PC-3 (cell line): ENCODE measurements at places on chromosomes 6 and 20. TPM values are rescaled to one million over a fixed set of nuclear protein-coding genes. Genes with fewer than 3 reads are reported as not detected.

GRCh38 chr6:49911252-49911651 lies 44.9 kb upstream of the CRISP1 start:
- no peak for DNase-seq
- H3K4me3 ChIP-seq: no peak overlapping the region
- H3K36me3 ChIP-seq: no peaks in the 10 kb centered on the region
- no peaks in the 10 kb centered on the region for H3K4me1 ChIP-seq
- peaks cover 20% of the 10 kb centered on the region for H3K27me3 ChIP-seq

GRCh38 chr20:3563548-3564177 lies 92.8 kb downstream of the ATRN start:
- H3K27ac ChIP-seq: no peak overlapping the region
- H3K4me1 ChIP-seq: peaks cover 16% of the 10 kb centered on the region
- H3K36me3 ChIP-seq: no peaks in the 10 kb centered on the region; the same call in none of the 2 replicates
- DNase-seq: peak; percentile 73
- no peak overlapping the region for H3K4me3 ChIP-seq

- no peaks in the 10 kb centered on the region for H3K4me1 ChIP-seq
- DNase-seq: no peak
- H3K4me3 ChIP-seq: no peak overlapping the region
- H3K27ac ChIP-seq: no peak overlapping the region
- no peaks in the 10 kb centered on the region for H3K36me3 ChIP-seq
- no peaks in the 10 kb centered on the region for H3K27me3 ChIP-seq
These were observed 483.8 kb upstream of the CDH4 start for GRCh38 chr20:60768216-60768615.

DNA sequence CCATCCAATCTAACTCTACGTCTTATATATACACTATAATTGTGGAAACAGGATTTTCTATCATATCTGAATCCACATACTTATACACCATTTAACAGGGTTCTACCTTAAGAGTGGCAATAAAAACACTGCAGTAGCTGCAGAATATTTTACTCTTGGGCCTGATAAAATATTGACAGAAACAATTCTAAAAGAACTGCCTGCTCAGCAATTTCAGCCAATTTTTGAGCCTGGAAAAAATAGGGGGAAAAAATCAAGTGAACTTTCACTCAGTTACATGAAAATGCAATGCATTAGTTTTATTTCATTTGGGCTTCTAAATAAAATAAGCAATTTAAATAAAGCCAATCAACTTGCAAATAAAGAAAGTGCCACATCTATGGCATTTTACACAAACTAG lies 246.5 kb upstream of the RUNX2 start:
- H3K36me3 ChIP-seq: no peaks in the 10 kb centered on the region
- H3K27me3 ChIP-seq: no peaks in the 10 kb centered on the region
- DNase-seq: no peak
- no peaks in the 10 kb centered on the region for H3K4me1 ChIP-seq
- no peak overlapping the region for H3K27ac ChIP-seq

DNA sequence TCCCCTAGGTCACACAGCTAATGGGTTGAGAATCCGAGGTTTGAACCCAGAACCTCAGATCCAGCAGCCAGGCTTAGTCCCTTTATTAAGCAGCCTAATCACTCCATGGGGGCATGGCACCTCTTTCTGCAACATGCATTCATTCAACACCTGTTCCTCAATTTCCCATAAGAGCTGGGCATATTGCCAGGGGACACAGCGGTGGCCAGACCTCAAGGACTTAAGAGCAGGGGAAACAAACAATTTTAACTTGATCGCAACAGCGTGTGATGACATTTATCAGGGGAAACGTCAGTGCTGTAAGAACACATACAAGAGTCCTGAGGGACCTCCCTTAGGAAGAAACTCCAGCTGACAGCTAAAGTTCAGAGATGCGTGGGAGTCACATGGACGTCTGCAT lies 267.4 kb upstream of the CDH4 start:
- no peak overlapping the region for H3K4me3 ChIP-seq
- no peaks in the 10 kb centered on the region for H3K36me3 ChIP-seq
- no peaks in the 10 kb centered on the region for H3K27me3 ChIP-seq
- no peak overlapping the region for H3K27ac ChIP-seq
- no peak for DNase-seq

DNA sequence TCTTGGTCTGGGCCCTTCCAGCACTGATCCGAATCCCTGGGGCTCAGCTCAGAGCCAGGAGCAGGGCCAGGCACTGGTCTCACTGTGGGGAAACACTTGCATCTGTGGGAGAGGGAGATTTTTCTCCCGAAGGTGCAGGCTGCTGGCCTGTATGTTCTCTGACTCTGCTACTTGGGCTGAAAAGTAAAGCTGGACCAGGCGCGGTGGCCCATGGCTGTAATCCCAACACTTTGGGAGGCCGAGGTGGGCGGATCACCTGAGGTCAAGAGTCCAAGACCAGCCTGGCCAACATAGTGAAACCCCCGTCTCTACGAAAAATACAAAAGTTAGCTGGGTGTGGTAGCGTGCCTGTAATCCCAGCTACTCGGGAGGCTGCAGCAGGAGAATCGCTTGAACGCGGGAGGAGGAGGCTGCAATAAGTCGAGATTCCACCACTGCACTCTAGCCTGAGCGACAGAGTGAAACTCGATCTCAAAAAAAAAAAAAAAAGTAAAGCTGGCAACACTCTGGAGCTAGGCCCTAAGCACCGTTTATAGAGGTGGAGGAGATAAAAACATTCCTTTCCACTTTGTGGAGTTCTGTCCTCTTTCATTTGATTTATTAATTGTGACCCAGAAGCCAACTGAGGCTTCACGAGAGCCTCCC lies 41.7 kb downstream of the JPH2 start:
- H3K4me3 ChIP-seq: no peak overlapping the region
- no peaks in the 10 kb centered on the region for H3K27me3 ChIP-seq
- no peak for DNase-seq
- H3K27ac ChIP-seq: no peak overlapping the region

DNA sequence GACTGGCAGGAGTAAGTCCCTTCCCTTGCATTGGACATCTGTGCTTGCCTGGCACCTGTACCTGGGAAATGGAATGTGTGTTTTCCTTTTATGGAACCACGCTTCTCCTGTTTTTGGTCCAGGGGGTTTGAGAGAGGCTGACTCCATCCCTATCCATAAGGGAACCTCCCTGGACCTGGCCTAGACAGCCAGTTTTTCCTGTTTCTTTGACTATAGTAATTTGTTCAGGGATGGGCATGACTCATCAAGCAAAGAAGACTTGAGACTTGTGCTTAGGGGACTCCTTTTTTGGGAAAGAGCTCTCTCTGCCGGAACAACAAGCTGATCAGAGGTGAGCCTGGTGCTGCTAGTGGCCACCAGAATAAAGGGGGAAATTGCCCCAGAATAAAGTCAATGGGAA lies 393.8 kb downstream of the CDH26 start:
- H3K27ac ChIP-seq: no peak overlapping the region
- no peak overlapping the region for H3K4me3 ChIP-seq
- H3K36me3 ChIP-seq: no peaks in the 10 kb centered on the region
- no peaks in the 10 kb centered on the region for H3K4me1 ChIP-seq

- H3K27ac ChIP-seq: no peak overlapping the region
- no peaks in the 10 kb centered on the region for H3K36me3 ChIP-seq
- no peak overlapping the region for H3K4me3 ChIP-seq
- peaks cover 13% of the 10 kb centered on the region for H3K27me3 ChIP-seq
- no peak for DNase-seq
- no peaks in the 10 kb centered on the region for H3K4me1 ChIP-seq
These were observed 23.1 kb upstream of the SMOC2 start for GRCh38 chr6:168417679-168418557.

DNA sequence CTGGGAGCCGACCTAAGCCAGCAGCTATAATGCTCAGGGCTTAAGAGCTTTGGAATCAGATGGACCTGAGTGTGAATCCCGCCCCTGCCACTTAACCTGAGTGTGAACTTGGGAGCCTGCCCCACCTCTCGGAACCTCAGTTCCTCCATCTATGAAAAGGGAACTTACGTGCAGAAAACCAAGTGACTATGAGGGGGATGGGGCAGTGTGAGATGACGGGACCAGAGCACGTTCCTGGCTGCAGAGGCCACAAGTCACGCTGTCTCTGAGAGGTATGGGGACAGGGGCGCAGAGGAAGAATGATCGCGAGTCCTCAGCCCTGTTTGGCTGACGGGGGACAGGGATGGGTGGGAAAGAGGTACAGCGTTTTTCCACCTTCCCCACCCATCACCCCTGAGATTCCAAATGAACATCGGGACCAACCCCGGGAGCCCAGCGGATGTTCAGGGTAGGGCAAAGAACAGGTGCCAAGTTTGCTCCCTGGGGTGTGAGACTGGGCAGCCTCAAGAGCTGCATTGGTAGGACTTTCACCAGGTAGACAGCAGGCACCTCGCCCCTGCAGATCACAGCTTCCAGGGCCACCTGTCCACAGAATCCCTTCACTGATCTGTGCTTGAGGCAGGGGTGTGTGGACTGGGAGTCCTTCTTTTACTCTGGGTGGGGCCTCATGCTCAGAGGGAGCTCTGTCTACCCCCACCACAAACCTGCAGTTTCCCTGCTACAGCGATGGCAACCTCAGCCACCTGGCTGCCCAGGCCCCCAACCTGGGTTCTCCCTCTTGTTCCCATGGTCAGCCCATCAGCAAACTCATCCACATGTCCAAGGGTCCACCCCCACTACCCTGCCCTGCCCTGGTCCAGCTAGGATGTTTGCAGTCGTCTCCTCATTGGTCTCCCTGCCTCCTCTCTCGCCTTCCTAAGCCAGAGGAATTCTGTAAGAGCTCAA lies 85.8 kb downstream of the CEBPB start:
- H3K4me1 ChIP-seq: no peaks in the 10 kb centered on the region
- no peaks in the 10 kb centered on the region for H3K27me3 ChIP-seq
- no peaks in the 10 kb centered on the region for H3K36me3 ChIP-seq
- H3K27ac ChIP-seq: no peak overlapping the region

The PI3 gene
- total RNA-seq: 175 and 188 TPM in 2 replicates

The CGA gene
- total RNA-seq: not detected in 2 replicates

The MOCS1 gene
- 6.0 and 8.6 TPM in 2 replicates for total RNA-seq
